ENCODE measurements at places on chromosomes 3 and 15.

GRCh38 chr3:107928084-107928445, 162.8 kb downstream of the CD47 start:
- DNase-seq, result peak; percentile 40

GRCh38 chr15:34610354-34610753, 26.9 kb upstream of the GOLGA8B start:
- no peak for DNase-seq

- DNase-seq, result no peak
These were observed 3.5 kb upstream of the SEMA5B start for GRCh38 chr3:123031051-123031450.

GRCh38 chr3:152469248-152470025, 200.7 kb downstream of the MBNL1 start:
- no peak for DNase-seq

- no peak for DNase-seq
These were observed 445.3 kb downstream of the C3orf38 start for GRCh38 chr3:88595026-88595425.

- no peak for DNase-seq
These were observed 87.4 kb upstream of the ARHGEF3 start for GRCh38 chr3:56889131-56889530.

GRCh38 chr15:69026355-69026754, 11.9 kb downstream of the NOX5 start:
- no peak for DNase-seq

DNA sequence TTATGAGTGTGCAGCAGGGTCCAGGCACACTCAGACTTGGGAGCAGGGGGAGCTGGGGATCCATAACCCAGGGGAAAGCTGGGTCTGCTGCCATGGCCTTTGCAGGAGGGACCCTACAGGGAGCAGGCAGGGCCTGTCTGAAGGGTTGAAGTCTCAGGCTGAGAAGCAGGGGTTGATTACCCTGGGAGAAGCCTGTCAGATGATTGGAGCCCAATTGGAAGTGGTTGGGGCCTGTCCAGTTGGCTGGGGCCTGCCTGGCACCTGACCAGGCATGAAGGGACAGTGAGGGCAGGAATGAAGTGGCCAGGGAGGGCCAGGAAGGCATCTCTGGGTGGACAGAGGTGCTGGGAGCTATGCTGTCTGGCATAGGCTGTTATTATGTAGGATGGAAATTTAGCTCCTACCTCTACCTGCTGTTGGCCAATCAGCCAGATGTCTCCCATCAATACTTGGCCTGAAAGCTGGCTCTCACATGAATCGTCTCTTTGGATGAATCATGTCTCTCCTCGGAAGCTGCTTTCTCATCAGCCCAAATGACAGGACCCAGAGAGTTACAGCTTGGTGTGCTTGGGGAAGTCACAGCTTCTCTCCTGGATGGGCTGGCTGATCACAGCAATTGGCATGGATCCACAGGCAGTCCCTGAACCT, 27.4 kb upstream of the SLCO2A1 start:
- DNase-seq, result no peak

- DNase-seq, result no peak
These were observed 1.1 kb upstream of the CDV3 start for GRCh38 chr3:133572158-133573053.

DNA sequence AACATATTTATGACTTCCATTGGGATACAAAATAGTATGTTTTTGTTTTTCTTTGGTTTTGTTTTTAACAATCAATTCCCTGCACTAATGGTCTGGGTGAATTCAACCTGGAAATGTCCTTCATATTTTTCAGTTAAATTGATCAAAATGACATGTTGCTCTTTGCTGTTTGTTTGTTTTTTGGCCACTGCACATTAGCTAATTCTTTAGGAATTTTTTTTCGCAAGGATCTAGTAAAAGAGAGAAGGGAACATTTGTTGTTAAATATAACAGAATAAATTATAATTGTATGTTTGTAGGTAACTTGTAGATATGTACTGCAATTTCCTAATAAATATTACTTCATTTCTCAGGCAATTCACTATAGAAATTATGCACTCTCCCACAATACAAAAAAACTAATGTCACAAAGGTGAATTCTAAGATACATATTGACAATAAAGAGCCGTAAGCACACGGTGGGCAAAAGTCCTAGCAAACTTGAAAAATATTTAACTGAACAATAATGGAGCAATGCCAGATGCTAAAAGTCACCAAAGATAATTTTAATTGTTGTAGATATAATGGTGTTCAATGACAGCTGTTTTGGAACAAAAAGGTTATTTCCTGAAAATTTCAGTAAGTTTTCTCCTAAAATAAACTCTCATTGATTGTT, 21.4 kb upstream of the PPARG start:
- no peak for DNase-seq

GRCh38 chr15:89130201-89130600, 41.9 kb downstream of the ABHD2 start:
- no peak for DNase-seq

Measured in hepatic stellate cell (primary cell).